ENCODE measurements at places on chromosomes 5 and 9.

GRCh38 chr5:661891-662750 is 31.0 kb downstream of the TPPP start:
- DNase-seq: peak; percentile 20

DNA sequence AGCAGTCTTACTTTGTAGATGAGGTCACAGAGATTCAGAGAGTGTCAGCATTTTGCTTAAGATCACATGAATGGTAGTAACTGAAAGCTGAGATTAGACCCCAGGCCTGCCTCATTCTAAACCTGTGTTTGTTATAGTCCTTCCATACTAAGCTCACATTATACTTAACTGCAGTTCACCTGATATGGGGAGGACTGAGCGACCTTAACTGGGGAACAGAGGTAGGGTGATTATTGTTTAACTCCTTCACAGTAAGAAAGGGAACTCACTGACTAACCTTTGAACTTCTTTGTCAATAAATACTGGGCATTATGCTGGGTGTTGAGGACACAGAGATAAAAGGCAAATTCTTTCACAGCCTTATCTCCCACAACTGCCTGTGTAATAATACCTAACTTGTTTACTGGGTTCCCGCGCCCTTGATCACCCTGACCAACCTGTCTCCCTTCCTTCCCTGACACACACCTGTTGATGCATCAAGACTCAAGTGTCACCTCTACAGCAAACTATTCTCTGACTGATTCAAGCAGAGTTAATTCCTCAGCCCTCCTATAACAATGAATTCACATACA is 27.2 kb downstream of the DEPDC1B start:
- DNase-seq: no peak

DNA sequence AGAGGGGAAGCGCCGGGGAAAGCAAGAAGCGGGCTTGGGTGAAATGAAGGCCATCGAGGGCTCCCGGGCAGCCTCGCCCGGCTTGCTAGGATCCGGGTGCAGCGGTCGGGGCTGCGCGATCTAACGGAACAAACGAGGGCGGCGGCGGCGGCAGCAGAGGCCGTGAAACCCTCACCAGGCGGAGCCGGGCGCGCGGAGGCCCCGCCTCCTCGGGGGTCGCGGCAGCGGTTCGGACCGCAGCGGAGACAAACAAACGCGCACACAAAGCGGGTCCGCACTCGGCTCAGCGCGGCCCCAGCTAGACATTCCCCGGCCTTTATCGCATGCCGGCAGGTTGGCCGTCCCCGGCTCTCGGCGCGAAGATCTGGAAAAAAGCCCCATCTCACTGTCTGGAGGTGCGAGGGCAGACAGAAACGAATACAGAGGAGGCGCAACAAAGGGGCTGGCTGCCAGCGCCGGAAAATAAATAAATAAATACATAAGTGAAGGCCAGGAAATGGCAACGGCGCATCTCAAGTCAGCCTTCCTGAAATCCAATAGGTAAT is 10.5 kb upstream of the TRIM36 start:
- peak; percentile 47 for DNase-seq

- no peak for DNase-seq
Observed at GRCh38 chr5:143657647-143658285, 154.2 kb upstream of the HMHB1 start.

- no peak for DNase-seq
Observed at GRCh38 chr5:17080361-17080760, 137.1 kb upstream of the BASP1 start.

- DNase-seq: no peak
Observed at GRCh38 chr5:63022403-63022802, 443.8 kb downstream of the LRRC70 start.

- no peak for DNase-seq
Observed at GRCh38 chr5:38307845-38308244, 49.5 kb downstream of the EGFLAM start.

Data from ovary (tissue), 10 donors.